ENCODE measurements at places on chromosomes 5 and 9. TPM values are rescaled to one million over a fixed set of nuclear protein-coding genes. Genes with fewer than 3 reads are reported as not detected.

DNA sequence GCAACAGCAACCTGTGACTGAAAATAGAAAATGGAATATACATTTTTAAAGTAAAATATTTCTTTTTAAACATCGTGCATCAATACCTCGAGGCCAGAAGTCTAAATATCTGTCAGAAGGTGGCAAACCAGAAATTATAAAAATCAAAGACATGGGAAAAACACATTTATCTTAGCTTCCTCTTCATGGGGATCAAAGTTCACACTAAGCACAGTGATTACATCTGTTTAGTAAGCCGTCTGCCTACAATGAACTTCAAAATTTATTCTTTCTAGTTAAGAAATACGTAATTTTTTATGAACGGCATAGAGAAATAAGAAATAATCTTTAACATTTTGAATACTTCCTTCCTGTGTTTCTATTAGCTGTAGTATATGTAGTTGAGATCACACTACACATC, 17.9 kb upstream of the SV2C start:
- DNase-seq: no peak

Gene CRB2
- 0.25 TPM for total RNA-seq

DNA sequence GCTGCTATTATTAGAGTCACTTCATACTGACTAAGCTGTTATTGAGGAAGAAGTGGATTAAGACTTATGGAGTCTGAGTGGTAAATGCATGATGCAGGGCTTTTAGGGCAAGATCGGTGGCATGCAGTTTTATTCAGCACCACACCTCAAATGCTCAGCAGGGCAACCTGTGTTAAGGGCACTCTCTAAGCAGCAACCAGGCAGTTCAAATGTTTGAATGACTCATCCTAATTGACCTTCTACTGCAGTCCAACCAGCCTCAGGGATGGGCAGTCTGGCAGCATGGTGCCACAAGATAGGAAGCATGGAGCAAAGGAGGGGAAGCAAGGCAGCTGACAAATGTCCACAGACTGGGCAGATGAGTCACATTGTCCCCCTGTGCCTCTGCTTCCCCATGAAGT, 80.2 kb upstream of the MIER3 start:
- no peak for DNase-seq

Gene F2RL2
- total RNA-seq: 0.80 TPM

Gene LRRC70
- total RNA-seq: 14.8 TPM

DNA sequence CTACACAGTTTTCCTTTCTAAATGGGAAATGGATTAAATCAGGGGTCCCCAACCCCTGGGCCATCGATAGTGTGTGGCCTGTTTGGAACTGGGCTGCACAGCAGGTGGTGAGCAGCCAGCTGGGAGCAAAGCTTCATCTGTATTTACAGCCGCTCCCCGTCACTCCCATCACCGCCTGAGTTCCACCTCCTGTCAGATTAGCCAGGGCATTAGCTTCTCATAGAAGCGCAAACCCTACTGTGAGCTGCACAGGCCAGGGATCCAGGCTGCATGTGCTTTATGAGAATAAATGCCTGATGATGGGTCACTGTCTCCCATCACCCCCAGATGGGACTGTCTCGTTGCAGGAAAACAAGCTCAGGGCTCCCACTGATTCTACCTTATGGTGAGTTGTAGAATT, 41.2 kb upstream of the FLT4 start:
- no peak for DNase-seq

DNA sequence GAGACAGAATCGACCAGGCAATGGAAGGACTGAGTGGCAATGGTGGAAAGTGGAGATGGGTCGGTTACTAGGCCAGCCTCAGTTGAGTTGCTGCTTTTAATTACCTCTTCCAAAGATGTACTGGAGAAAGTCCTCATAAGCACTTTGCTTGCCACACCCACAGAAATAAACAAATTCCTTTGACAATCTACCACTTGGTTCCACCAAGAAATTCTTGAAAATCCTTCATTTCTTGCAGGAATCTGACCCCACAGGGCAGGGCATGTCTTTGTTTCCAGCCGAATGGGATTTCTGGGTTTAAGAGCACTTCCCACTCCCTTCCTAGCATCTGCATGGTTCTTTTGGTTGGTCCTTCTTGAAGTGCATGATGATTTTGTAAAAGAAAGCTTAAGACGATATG, 54.5 kb downstream of the ADAMTS12 start:
- DNase-seq: no peak

GRCh38 chr9:12775679-12776512, 1.1 kb downstream of the LURAP1L start:
- no peak for DNase-seq

GRCh38 chr5:38341641-38342040, 83.3 kb downstream of the EGFLAM start:
- no peak for DNase-seq

Gene TMEM203
- 35.8 TPM for total RNA-seq

DNA sequence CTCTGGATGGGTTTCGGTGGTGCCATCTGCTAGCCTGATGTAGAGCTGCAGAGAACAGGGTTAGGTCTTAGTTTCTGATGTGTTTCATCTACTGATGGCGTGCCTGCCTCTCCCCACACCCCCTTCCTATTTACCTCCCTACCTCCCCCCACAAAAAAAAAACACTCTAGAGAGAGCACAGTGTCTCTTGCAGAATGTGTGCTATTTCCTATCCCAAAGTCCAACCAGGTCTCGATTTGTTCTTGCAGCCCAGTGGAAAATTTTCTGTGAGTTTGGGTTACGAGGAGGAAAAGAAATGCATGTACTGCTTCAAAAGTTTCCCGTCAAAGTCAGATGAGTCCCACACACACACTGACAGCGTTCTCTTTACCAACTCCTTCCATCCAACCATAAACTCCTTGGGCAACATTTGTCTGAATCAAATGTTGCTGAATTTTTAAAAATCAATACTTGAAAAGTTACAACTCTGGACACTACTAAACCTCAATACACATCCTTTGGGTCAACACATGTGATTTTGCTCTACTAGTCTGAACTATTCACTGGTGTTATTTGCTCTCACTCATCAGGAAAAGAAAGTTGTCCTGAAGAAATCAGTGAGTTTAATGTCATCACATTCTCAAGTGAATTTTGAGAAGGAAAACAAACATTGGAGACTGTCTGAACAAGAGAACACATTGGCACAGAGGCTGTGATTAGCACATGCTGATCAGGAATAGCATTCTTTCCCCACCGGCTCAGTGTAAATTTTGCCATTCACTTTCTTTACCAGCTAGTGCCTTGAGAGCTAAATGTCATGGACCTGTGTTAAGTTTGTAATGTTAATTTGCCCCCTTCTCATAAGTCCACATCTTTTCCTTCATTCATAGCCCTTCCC, 84.1 kb downstream of the MAMDC2 start:
- DNase-seq: no peak

- peak; percentile 24 for DNase-seq
These were observed 89.5 kb upstream of the TTC23L start for GRCh38 chr5:34749431-34749873.

DNA sequence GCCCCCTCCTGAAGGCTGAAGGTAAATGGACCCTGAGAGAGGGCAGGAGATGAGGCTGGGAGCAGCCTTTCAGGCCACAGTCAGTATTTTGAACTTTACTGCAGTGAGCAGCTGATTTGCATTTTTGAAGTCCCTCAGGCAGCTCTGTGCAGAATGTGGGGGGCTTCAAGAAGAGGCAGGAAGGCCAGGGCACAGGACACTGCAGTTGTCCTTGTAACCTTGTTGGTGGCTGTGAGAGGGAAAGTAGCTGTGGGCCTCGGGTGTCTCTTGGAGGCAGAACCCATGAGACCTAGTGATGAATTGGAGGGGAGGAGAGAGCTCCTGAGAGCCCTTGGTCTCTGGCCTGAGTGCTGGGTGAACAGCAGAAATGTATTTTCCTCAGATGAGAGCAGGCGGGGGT, 2.6 kb downstream of the CCDC180 start:
- DNase-seq: no peak

- DNase-seq: no peak
These were observed 48.8 kb upstream of the COL5A1 start for GRCh38 chr9:134592819-134593200.

- DNase-seq: no peak
These were observed 14.8 kb downstream of the NCS1 start for GRCh38 chr9:130186839-130187522.

Gene ANKRD33B
- 2.2 TPM for total RNA-seq

Gene ZNF366
- total RNA-seq: 4.3 TPM

- peak; percentile 18 for DNase-seq
These were observed 1.3 kb upstream of the INIP start for GRCh38 chr9:112719241-112719691.

GRCh38 chr9:77224746-77225312, 47.5 kb downstream of the VPS13A start:
- DNase-seq: no peak

Gene SPINK6
- not detected for total RNA-seq

Gene ADAMTSL2
- total RNA-seq: 20.6 TPM

DNA sequence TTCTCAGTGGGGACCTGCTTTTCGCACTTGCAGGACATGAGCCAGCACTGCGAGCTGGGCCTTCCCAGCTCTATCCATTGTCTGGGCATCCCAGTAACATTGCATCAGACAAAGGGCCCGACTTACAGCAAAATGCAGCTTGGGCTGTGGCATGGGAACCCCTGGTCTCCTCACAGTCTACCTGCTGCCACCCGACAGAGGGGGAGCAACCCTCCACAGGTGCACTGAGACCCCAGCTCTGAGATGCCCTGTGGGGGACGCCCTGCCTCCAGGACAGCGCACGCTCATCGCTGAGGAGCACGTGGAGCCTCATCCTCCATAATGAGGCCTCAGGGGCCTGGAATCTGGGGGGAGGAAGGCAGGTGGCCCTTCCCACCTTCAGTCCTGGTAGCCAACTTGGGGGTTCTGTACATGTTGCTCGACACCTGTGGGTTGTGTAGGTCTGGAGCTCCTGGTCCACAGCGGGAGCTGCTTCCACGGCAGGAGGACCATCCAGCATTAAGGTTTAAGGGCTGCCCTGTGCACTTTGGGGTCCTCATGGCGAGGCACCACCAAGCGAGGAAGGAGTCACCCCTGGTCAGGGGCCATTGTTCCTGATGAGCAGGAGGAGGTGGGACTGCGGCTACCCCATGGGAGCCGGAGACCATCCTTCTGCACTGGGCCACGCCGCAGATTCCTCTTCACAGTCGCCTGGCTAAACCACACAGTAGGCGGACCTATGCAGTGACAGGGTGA, 376.5 kb upstream of the IRX1 start:
- DNase-seq: no peak

DNA sequence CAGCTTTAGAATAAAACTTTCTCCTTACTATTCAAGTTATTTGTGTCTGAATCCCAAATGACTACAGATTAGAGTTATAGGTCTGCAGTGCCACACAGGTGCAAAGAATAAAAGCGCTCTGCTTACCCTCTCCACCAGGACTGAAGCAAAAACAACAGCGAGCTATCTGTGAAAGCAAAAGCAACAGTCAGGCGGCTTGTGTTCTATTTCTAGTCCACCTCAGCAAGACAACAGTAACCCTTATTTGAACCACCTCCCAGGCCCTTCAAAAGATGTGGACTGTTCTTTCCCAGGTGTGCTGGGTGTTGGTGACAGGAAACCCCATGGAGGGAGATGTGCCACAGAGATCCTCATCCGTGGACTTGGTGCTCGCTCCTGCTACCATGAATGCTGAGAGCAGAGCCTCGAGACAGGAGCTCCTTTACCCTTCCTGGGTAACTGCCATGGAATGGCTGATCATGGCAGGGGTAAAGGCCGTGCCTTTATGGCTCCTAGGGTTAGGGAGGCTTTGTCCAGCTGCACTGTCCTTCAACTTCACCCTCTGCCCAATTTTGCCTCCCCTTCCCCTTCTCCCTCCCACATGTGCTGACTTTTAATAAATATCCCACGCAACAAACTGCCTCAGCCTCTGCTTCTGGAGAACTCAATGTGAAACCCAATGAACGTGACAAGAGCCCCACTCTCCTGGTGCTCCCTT, 108.6 kb downstream of the SERINC5 start:
- DNase-seq: no peak

GRCh38 chr9:87803166-87803565, 77.2 kb downstream of the CTSL start:
- DNase-seq: no peak

- no peak for DNase-seq
These were observed 66.1 kb downstream of the PAPPA start for GRCh38 chr9:116219686-116220085.

Data from lung (tissue), 17 donors.